Activated CD8-positive, alpha-beta memory T cell treated with anti-CD3 and anti-CD28 coated beads, Interleukin-2, amount 50 U/mL, for 48 hours (primary cell): ENCODE measurements at places on chromosomes 3 and 15.

DNA sequence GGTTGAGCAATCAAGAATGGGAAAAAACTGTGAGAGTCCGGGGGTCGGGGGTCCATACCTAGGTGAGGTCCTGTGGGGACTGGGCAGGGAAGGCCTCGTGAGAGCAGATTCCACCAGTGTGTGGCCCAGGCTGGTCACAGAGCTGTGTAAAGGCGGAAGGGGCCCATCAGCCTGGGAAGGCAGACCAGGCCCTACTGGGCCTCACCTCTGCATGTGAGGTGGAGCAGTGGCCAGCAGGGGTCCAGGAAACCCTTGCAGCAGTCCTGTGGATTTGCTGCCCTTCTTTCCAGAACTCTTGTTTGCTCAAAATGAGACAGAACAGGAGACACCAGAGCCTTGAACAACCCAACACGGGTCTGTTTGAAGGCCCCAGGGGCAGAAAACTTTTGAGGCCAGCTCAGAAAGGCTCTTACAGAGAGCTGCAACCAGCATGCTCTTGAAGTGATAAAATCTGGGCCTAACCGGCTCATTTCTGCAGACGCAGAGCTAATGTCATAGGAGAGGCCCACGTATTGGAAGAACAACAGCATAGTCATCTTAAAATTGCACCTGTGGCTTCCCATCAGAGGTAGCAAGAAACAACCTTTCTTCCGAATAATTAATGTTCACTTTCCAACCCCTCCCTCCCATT, 30.3 kb upstream of the HHATL start:
- DNase-seq: peak; percentile 43

- no peak for DNase-seq
Observed at GRCh38 chr15:89790206-89790605, 14.1 kb downstream of the MESP2 start.

- no peak for DNase-seq
Observed at GRCh38 chr3:101185341-101185740, 135.0 kb downstream of the IMPG2 start.

DNA sequence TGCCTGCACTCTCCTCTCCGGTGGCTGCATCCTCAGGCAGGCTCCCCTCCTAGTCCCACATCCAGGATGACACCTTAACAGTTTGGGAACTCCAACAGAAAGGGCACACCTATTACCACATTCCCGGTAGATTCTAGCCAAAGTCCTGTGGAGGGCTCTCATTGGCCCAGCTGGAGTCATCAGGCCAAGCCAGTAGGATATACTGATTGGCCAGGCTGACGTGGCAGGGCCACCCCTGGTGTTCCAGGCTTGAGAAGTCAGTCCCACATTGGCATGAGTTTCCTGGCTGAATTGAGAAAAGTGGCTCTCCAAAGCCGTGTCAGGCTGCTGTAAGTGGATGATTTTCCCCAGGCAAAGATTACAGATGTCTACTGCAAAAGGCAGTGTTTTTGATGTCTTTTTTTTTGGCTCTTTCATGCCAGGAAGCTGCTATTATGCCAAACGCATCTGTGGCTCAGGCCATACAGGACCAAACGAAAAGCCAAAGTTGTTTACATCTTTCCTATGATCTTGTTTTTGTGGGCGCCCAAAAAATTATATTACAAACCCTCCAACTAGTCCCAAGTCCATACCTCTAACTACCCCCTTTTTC, 6.6 kb upstream of the BLM start:
- no peak for DNase-seq

GRCh38 chr15:63599401-63600000, 2.3 kb downstream of the FBXL22 start:
- no peak for DNase-seq
